ENCODE measurements at places on chromosomes 1 and 21.

DNA sequence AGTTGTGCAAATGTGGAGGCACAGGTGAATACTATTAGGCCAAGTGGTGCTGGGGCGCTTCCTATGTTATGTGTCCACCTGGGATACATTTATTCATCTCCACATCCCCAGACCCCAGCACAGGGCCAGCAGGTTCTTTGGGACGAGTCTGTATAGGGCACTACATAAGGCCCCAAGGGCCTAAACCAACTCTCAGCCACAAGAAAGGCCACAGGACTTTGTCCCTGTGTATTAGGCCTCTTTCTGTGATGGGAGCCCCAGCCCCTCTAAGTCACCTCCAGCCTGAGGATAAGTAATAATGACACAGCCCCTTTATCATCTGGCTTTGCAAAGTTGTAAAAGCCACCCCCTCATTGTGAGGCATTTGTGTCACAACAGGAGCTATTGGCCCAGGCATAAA is 79.2 kb upstream of the CD1D start:
- DNase-seq: no peak

DNA sequence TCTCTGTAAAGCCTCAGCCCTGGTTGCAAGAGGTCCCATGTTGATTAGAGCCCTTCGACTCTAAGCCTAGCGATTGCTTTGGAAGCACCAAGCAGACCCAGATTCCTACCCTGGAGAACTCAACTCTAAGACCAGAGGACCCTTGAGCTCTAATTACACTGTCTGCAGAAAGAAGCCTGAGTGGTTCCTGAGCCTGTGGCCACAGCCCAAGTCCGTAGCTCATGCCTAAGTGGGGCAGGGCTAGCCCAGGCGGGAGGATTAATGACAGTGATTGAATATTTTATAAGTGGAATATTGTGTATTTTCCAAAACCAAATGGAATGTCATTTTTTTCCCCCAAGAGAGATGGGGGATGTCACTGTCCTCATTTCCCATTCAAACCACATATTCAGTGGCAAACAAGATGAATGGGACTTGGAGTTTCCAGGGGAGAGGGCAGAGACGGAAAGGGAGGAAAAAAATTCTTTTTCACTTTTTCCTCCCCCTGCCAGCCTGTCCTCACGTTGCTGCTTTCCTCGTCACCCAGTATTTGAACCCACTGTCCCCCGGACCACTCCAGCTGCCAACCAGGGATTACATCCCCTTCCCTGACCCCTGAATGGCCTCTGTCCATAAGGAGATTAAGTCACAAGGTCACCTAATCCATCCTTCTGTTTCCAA is 79.6 kb upstream of the CTTNBP2NL start:
- DNase-seq: no peak

- no peak for DNase-seq
Observed at GRCh38 chr1:29117381-29117780, 6.3 kb downstream of the TMEM200B start.

DNA sequence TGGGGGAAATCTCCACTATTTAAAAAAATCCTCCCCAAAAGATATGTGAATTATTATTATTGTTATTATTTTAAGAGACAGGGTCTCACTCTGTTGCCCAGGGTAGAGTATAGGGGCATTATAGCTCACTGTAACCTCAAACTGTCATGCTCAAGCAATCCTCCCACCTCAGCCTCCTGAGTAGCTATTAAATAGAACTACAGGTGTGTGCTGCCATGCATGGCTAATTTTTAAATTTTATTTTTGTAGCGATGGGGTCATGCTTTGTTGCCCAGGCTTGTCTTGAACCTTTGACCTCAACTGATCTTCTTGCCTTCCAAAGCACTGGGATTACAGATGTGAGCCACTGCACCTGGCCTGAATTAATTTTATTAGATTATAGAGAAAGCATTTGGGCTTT is 116.8 kb downstream of the RABGAP1L start:
- DNase-seq: no peak

- DNase-seq: no peak
Observed at GRCh38 chr1:35043498-35043897, 11.8 kb upstream of the ZMYM6 start.

DNA sequence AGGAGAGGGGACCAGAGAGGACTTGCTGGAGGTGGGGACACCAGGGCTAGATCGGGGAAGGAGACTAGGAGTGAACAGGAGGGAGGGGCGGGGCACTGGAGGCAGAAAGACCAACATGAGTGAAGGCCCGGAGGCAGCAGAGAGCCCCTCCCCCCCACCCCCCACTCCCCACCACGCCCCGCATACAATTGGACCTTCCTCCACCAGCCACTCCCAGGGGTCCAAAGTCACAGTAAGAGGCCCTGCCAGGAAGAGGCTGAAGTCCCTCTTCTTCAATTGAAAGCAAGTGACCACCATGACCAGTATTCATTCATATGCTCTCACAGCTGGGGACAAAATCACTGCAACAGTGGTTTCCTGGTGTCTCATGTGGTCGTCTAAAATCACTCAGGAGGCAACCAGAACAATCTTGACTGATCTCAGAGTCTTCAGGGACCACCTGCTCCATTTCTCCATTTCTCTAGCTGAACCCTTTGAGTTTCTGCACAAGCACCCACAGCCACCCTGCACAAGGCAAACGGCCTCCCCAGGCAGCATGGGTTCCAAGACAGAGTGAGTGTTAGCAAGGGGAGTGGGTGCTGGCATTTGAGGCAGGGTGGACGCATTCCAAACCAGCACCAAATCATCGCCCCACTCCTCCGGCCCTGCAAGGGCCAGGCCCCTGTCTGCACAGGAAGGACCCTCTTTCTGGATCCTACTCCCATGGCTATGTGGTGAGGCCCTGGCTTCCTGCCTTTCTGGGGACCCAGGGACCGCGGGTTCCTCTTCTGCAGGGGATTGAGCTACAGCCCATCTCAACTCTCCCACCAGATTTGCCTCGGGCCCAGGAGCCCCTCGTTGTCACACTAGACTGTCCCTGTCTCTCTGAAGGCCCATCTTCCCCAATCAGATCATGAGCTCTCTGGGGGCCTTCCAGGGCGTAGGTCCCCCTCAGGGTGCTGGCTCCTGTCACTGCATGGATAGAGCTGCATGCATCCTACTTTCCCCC is 17.0 kb downstream of the LAPTM5 start:
- DNase-seq: no peak

All from umbilical cord (tissue), 2 donors.